ENCODE measurements at places on chromosomes 4 and X. TPM values are rescaled to one million over a fixed set of nuclear protein-coding genes. Genes with fewer than 3 reads are reported as not detected.
A peak's percentile ranks its signal among the peaks of the same experiment; 100 is the strongest.

DNA sequence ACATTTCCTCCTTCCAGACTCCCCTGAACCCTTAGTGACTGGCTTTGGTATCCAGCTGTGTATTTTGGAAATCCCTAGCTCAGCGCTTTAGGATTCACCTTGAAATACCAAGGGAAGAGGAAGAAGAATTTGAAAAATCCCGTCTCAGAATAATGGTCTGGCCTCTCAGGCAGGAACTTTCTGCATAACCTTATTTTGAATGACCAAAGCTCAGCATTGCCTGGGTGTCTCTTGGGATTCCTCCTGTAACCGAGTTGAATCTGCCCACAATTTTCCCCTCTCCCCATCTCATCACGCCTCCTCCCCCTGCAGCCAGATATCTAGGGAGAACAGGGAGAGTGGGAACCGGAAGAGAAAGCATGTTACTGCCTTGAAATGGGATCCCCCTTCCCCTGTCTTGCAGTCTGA is 116.2 kb downstream of the SMIM20 start:
- H3K36me3 ChIP-seq = no peaks in the 10 kb centered on the region
- H3K27ac ChIP-seq = no peak overlapping the region
- H3K4me1 ChIP-seq = no peaks in the 10 kb centered on the region
- no peak for DNase-seq

DNA sequence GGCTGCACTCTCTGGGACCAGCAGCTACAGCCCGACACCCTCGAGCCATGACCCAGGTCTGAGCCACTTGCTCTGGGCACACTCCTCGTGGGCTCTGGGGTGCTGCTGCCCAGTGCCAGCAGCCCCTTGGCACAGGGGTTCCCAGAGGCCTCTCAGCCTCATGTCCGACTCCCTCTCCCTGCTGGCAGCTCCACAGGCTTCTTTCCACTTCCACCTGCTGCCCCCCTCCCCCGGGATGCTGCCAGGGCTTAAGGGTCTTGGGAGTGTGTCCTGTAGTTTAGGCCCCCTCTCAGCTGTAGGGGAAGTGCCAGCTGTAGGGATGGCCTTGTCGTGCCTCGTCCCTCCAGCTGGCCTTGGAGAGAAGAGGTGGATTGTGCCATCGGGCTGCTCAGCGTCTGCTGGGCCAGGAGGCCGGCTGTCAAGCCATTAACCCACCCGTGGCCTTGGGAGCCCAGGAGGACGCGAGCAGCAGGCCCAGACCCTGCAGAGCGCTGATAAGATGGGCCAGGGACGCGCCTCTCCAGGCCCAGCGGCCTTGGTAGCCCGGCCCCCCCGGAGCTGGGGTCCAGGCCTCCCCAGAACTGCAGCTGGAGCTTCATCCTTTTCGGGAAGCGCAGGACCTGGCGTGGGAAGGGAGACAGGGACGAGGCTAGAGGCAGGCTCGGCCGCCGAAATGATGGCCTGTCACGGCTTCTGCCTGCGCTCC is 1.0 kb upstream of the USP27X start:
- H3K36me3 ChIP-seq = no peaks in the 10 kb centered on the region
- no peaks in the 10 kb centered on the region for H3K4me1 ChIP-seq
- H3K27me3 ChIP-seq = no peaks in the 10 kb centered on the region
- H3K4me3 ChIP-seq = peak overlapping the region; percentile 70
- peak overlapping the region; percentile 80 for H3K27ac ChIP-seq

DNA sequence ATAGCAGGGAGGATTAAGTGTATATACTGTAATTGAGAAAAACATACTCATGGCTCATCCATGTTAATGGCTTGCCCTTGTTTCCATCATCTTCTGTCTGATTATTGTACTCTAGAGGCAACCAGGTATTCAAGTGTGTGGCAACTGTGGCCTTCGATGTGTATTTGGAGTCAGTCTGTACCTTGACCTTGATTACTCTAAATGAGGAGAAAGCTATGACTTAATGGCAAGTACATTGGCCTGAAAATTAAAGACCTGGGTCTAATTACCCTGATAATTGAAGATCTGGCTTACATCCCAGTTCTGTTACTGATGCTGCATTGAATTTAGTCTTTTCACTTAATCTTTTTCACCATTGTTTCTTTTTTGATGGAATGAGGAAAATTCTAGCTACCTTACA is 409.2 kb downstream of the CCSER1 start:
- H3K4me3 ChIP-seq = no peak overlapping the region
- no peak overlapping the region for H3K27ac ChIP-seq
- H3K27me3 ChIP-seq = no peaks in the 10 kb centered on the region
- H3K36me3 ChIP-seq = no peaks in the 10 kb centered on the region

CENPVL2 gene
- not detected for total RNA-seq

NELFA gene
- total RNA-seq = 11.4 TPM

- no peak overlapping the region for H3K4me3 ChIP-seq
- H3K4me1 ChIP-seq = no peaks in the 10 kb centered on the region
Measured at GRCh38 chr4:173415885-173416653, 17.2 kb upstream of the SCRG1 start.

DNA sequence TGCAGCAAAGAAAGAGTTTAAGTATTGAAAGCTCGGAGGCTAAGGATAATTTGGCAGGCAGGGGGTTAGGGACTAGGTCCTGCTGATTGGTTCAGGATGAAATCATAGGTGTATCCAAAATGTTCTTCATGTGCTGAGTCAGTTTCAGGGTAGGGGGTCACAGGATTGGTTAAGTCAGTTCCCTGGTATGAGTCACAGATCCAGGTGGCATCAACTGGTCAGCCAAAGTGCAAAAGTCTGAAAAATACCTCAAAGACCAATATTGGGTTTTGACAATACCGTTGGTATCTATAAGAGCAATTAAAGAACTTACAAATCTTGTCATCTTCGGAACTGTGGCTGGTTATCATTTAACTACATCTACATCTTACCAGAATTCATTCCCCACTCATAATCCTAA is 25.6 kb upstream of the PRDM8 start:
- no peaks in the 10 kb centered on the region for H3K4me1 ChIP-seq
- H3K27ac ChIP-seq = no peak overlapping the region
- H3K36me3 ChIP-seq = no peaks in the 10 kb centered on the region
- DNase-seq = no peak

GRCh38 chr4:35559559-35560365 is 684.6 kb downstream of the ARAP2 start:
- DNase-seq = no peak
- H3K4me1 ChIP-seq = no peaks in the 10 kb centered on the region
- H3K27ac ChIP-seq = no peak overlapping the region
- no peaks in the 10 kb centered on the region for H3K27me3 ChIP-seq

DNA sequence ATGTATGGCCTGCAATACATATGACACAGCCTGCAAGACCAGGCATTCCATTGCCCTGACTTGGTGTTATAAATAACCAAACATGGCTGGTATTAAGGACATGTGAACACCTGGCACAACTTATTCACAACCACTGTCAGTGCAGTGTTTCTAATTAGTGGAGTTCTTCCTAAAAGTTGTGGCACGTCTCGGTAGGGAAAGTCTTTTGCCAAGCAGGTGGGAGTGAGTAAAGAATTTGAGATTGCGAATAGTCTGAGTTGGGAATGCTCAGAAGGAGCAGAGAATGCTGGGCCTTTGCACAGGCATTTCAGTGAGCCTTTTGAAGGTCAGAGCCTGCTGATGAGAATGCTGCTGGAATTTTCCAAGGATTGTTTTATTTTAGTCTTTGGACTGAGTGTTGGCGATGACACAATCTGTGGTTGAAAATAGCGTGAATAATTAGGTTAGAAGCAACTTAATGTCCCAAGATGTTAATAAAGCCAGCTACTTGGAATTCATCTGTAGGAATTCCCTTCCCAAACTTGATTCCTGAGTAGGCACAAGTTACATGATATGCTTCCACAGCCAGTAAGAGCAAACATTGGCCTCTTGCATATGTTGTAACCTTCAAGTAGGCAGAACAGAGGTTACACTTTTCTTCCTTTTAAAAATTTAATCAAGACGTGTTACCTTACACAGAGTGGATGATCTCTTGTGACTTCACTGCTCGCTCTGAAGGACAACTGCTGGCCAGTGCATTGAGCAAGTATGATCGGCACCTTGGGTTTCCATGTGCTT is 83.6 kb upstream of the PGRMC2 start:
- H3K4me3 ChIP-seq = peak overlapping the region; percentile 6
- H3K4me1 ChIP-seq = peaks cover 20% of the 10 kb centered on the region
- DNase-seq = no peak
- no peaks in the 10 kb centered on the region for H3K36me3 ChIP-seq
- H3K27me3 ChIP-seq = no peaks in the 10 kb centered on the region
- H3K27ac ChIP-seq = peak overlapping the region; percentile 86

GRCh38 chr4:176413171-176413570 is 93.4 kb downstream of the SPCS3 start:
- DNase-seq = no peak
- no peaks in the 10 kb centered on the region for H3K36me3 ChIP-seq
- H3K27ac ChIP-seq = no peak overlapping the region
- H3K4me1 ChIP-seq = no peaks in the 10 kb centered on the region
- no peak overlapping the region for H3K4me3 ChIP-seq

GRCh38 chr4:109915385-109916026 is 2.8 kb downstream of the EGF start:
- H3K27me3 ChIP-seq = no peaks in the 10 kb centered on the region
- no peaks in the 10 kb centered on the region for H3K36me3 ChIP-seq
- H3K27ac ChIP-seq = peak overlapping the region; percentile 95
- no peak for DNase-seq
- peaks cover 7% of the 10 kb centered on the region for H3K4me1 ChIP-seq
- H3K4me3 ChIP-seq = peak overlapping the region; percentile 80

GRCh38 chr4:21092531-21092930 is 392.3 kb downstream of the PACRGL start:
- no peak for DNase-seq
- H3K36me3 ChIP-seq = no peaks in the 10 kb centered on the region
- no peak overlapping the region for H3K27ac ChIP-seq
- H3K4me1 ChIP-seq = no peaks in the 10 kb centered on the region
- no peak overlapping the region for H3K4me3 ChIP-seq

Measured in psoas muscle (tissue), 8 donors.